CD4-positive, alpha-beta T cell treated with Interleukin-1 beta for 1 hour (primary cell): ENCODE measurements at places on chromosomes 4 and X.
A peak's percentile ranks its signal among the peaks of the same experiment; 100 is the strongest.

DNA sequence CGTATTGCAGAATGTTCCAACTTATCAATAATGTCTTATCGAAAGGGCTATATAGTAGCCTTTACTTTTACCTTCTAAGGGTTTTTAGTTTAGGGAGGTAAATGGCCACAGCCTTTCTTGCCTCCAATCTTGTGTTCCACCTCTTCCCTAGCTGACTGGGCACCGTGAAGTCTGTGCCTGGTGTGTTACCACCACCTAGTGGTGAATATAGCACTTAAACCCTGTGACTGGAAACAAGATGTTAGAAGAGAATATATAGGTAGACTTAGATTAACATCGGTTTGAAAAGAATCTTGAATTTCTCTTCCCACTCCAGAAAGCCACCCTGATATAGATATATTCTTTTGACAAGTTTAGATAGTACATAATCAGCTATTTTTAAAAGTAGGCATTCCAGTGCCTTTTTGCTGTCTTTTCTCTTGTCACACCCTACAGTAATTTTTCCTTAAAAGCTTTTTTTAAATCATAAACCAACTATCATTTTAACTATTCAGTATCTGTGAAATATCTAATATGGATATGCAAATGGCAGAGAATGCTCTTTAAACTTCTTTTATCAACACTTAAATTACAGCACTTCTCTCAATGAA lies 27.8 kb upstream of the ADH7 start:
- DNase-seq = peak; percentile 57

DNA sequence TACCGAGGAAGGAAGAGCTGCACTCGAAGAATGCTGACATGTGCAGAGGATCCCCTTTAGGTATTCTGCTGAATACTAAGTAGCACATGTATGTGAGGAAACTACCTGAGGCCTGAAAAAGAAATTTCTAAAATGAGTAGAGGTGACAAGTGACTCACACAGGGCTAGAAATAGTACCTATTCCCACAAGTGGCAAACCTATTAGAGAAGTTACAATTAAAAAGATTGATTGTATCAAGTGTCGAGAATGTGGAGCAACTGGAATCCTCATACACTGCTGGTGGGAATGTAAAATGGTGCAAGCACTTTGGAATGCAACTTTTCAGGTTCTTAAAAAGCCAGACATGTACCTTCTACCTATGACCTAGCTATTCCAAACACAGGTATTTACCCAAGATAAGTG lies 47.4 kb downstream of the CCSER1 start:
- no peak for DNase-seq

DNA sequence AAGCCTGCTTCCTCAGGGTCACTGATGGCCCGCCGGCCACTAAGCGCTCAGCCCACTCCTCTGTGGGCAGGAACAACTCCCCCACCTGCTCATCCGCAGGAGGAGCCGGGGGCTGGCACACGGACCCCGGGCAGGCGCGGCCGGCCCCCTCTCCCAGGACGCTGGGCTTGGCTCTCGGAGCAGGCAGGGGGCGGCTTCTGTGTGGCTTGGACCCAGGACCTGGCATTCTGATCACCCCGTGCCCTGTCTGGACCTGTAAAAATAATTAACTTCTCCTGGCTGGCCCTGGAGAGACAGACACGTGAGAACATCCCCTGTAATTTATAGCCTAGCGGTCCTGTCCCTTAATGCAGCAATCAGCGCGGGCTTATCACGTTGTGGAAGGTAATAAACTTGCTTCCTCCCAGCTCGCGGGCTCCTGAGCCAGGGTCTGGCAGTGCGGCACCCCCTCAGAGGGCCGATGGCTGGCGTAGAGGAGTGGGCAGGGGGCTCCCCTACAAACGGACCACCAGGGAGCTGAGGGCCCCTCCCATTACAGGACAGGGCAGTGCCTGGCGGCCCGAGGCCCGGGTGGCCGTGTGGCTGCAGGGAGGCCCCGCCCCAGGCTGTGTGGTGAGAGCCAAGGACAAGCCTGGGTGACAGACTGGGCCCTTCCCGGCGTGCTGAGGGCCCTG lies 84.5 kb upstream of the NKX1-1 start:
- DNase-seq = no peak

DNA sequence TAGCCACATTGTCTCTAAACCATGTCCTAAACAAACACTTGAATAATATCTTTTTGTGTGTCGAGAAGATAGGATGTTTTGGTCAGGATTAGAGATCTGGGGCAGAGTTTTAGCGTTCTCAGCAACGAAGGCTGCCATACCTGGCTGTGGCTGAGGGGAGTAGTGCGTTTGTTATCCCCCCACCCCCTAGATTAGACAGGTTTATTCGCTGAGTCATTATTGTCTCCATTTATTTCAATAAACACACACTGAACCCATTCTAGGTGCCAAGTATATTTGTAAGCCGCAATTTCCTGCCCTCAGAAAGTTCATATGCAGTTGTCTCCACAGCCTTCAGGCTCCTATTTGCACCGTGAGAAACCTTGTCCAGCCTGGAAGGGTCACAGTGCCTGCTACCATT lies 1684.8 kb upstream of the TENM3 start:
- DNase-seq = no peak

DNA sequence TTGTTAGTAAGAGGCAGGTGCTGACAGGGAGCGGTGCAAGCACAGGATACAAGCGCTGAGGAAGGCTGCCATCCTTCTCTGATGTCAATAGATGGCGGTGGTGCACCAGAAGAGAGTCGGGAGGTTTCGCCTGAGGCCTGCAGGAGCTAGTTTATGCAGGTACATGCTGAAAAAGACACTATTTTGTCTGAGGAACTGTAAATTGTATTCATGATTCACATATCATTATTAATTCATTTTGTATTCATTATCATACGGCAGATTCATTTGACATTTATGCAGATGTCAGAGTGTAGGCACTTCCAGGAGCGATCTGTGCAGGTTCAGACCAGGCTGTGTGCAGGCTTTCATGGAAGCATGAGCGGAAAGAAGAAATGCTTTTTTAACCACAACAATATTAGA lies 824.0 kb downstream of the STIM2 start:
- no peak for DNase-seq

DNA sequence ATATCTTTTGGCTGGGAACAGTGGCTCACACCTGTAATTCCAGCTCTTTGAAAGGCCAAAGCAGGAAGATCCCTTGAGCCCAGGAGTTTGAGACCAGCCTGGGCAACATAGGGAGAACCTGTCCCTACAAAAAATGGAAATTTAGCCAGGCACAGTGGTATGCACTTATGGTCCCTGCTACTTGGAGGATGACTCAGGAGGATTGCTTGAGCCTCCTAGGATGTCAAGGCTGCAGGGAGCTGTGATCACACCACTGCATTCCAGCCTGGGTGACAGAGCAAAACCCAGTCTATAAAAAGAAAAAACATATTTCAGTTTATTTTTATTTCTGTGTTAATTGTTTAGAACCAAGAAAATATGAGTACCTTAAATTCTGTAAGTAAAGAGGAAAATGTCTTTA lies 123.7 kb downstream of the CBR4 start:
- no peak for DNase-seq

DNA sequence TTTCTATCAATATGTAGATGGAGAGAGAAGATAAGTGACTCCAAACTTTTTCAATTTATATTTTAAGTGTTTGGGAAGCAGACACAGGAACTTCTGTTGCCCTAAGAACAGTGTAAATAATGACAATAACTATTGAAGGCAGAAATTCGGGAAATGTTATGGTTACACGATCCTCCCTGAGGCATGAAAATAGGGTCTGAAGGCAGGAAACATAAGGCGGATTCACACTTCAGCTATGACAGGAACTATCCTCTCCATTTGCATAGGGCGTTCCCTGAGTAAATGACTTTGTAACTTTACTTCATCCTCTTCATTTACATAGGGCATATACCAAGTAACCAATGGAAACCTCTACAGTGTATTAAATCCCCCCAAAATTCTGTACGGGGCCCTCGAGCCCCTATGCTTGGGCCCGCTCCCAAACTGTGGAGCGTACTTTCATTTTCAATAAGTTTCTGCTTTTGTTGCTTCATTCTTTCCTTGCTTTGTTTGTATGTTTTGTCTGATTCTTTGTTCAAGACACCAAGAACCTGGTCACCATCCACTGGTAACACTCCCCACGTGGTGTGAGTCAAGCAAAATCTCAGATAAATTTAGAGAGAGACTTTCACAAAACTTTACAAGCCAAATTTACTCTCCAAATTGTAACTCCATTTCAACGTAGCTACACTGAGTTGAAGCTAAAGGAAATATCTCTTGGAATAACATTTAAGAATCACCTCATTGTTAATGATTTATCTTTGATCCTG lies 2504.3 kb downstream of the ARAP2 start:
- DNase-seq = no peak

- DNase-seq = no peak
Measured at GRCh38 chr4:125547836-125548235, 233.1 kb downstream of the FAT4 start.

- no peak for DNase-seq
Measured at GRCh38 chr4:41125558-41126311, 88.6 kb downstream of the APBB2 start.

DNA sequence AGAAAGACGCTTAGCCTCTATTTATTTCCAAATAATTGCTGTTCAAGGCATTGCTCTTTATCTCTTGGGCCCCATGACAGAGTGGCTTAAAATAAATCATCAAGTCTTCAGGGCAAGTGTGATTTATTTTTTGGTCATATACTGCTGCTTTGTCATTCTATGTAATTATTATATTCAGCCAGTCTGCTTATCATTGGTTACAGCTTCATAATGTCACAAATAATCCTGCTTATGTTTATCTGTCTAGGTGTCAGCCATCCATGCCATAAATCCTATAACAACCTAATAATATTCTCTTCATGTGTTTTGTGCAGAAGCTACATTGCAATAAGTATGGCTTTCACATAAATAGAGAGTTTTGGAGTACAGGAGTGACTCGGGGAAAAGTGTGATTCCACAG lies 41.0 kb downstream of the HHIP start:
- DNase-seq = no peak

DNA sequence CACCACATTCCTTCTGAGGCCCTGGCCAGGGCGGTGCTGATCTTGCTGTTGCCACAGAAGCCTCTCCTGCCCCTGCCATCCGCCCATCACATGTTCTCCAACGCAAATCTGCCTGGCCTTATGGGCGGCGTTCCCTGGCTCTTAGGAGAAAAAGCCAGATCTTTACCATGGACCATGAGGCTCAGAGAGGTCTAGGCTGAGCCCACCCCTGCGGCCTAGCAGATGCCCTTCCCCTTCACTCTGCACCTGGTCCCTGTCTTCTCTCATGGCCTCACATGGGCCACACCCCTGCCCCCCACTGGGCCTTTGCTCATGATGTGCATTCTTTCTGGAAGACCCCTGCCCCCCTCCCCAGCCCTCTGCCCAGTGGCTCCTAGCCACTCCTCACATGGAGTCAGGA lies 78.5 kb downstream of the CRMP1 start:
- DNase-seq = no peak

- no peak for DNase-seq
Measured at GRCh38 chr4:174707902-174708301, 121.1 kb downstream of the GLRA3 start.

DNA sequence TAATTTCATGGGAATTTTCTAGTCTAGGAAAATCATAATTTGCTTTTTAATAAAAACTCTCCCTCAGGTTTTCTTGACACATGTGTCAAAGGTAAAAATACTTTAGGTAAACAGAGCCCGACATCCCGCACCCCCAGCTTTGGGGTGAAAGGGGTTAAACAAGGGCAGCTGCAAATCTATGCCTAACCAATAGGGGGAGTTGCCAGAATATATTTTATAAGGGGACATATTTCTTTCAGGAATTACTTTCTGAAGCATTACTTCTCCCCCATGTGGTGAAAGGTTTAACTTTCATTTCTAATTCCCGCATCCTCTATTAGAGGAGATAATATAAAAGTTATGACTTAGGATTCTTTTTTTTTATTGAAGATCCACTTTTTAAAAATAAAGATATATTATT lies 53.9 kb upstream of the HEPH start:
- peak; percentile 3 for DNase-seq

DNA sequence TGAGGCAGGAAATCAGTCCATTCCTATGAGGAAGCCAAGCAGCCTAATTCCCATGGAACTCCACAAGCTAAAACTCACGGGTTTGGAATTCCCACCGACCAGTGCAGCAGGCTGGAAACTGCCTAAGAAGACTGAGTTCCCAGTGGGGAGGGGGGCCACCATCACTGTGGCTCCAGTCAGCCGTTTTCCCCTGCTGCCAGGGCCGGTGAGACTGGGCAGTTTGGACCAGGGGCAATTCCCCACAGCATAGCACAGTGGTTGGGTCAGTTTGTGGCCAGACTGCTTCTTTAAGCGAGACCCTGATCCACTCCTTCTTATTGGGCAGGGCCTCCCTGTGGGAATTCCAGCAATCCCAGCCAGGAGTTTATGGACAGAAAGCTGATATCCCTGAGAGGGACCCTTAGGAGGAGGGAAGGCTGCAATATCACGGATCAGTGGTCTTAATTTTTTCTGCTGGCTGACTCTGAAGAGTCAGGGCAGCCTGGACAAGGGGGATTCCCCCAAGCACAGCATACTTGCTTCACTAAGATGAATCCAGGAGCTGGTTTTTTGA lies 20.7 kb downstream of the PAGE5 start:
- no peak for DNase-seq

DNA sequence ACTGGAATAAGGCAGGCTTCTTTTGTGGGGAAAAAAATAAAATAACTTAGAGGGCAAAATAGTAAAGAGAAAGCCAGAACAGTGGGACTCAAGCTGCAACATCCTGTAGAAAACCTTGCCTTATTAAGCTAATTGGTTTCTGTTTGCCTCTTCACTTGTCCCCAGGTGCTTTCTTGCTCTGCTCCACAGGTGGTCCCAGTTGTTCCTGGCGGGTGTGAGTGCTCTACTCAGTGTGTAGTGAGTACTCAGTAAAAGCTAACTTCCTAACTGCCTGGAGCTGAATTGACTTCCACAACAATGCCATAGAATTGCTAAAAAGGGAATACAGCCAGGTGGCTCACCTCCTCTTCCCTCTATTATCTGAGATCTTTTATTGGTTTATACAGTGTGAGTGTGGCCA lies 930.2 kb downstream of the C4orf33 start:
- DNase-seq = no peak

GRCh38 chr4:151025759-151026158 lies 10.7 kb upstream of the LRBA start:
- DNase-seq = no peak

- DNase-seq = no peak
Measured at GRCh38 chr4:21596521-21596920, 352.1 kb downstream of the KCNIP4 start.

GRCh38 chr4:2364654-2365053 lies 53.8 kb downstream of the ZFYVE28 start:
- peak; percentile 65 for DNase-seq

GRCh38 chr4:1241466-1241935 lies 7.4 kb downstream of the CTBP1 start:
- DNase-seq = no peak

GRCh38 chr4:83189631-83190136 lies 75.2 kb upstream of the PLAC8 start:
- DNase-seq = no peak
